ENCODE measurements at places on chromosomes 7 and 10.

GRCh38 chr7:55099821-55100543 lies 81.2 kb downstream of the EGFR start:
- DNase-seq = no peak

DNA sequence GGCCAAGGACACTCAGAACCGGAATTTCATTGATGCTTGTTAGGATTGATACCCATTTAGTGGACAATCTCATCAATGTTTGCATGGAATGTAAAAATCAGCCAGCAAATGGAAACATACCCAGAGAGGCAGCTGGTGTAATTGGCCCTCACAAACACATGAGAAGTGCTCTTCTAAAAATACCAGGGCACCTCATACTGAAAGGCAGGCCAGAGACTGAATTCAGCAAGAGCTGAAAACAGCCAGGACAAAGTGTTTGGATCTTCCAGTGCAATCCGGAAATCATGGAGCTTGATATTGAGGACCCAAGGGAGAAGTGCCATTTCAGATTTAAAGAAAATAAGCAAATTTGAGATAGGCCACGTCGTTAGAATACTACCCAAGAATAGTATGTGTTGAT lies 498.6 kb downstream of the GALNT17 start:
- DNase-seq = no peak

DNA sequence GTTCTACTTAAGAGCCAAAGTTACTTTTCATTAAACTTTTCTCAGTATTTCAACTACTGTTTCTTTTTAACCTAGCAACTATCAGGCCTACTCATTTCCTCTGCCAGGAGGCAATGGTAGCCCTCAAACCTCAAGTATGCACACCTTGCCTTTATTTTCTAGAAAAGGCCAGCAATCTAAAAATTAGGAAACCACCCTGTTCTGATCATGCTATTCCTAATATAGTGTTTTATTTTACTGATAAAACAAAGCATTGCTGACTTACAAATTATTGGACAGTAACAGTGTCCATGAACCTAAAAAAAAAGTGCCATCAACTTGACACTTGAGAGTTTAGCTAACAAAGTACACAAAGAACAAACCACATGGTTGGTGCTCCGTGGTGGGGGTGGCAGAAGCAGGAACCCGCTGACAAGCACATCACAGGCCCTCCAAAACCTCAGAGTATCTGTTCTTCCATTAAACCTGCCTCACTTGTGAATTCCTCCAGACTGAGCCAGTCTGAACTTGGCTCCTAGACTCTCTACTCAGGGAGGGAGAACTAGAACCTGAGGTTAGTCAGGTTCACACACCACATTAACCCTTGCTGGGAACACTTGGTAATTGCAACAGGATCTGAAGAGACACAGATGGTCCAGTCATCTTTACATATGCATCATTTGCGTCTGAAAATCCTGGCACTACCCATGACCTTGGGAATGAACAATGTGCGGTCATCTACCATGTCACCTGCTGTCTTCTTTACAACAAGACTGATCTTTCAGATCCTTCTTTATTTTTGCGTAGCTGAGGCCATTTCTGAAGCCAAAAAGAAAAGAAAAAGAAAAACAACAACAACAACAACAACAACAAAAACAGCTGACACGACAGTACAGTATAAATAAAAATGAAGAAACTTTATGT lies 31.9 kb downstream of the PIP4K2A start:
- DNase-seq = peak; percentile 75

DNA sequence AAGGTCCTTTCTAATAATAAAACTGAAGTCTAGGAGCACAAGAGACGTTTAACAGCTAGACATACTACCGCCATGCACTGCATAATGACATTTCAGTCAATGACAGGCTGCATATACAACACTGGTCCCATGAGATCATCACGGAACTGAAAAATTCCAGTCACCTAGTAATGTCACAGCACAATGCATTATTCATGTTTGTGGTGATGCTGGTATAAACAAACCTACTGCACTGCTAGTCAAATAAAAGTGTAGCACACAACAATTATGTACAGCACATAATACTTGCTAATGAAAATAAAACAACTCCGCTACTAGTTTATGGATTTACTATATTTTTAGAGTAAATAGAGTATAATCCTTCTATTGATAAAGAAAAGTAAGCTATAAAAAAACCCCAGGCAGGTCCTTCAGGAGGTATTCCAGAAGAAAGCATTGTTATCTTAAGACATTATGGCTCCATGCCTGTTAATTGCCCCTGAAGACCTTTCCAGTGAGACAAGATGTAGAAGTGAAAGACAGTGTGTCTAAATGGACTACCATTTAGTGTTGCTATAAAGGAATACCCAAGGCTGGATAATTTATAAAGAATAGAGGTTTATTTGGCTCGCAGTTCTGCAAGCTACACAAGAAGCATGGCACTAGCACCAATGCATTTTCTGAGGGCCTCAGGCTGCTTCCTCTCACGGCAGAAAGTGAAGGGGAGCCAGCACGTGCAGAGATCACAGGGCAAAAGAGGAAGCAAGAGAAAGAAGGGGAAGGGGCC lies 47.1 kb downstream of the HIBADH start:
- no peak for DNase-seq

- DNase-seq = no peak
Measured at GRCh38 chr10:97204826-97205679, 19.3 kb upstream of the SLIT1 start.

DNA sequence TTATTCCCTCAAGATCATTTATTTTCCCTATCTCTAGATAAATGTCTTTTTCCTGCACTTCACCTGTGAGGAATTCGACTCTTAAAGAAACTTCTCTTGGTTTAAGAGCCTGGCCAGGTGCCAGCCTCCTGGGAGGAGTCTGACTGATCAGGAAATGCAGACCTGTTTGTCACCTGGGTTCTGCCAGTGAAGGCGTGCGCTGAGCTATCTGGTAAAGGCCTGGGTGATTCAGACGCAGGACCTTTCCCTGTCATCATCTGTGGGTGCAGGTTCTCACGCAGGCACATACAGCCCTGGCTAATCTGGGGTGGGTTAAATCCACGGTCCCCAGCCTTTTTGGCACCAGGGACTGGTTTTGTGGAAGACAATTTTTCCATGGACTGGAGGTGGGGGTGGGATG lies 65.3 kb upstream of the AQP1 start:
- no peak for DNase-seq

DNA sequence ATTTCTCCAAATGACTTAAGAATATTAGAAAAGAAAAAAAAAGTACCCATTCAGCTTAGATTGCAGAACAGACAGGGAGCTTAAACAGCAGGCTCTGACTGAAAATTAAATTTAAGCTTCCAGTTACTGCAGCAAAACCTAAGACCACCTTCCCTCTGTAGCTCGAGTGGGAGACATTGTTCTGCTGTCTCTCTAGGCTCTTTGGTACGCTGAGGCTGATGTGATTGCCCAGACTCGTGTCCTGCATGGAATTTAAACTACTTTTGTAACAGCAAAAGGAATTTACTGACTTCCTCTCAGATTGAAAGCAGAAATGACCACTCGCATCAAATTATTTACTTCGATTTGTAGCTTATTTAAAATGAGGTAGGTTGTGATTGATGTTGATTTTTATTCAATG lies 124.6 kb downstream of the LRRTM3 start:
- DNase-seq = no peak

- DNase-seq = no peak
Measured at GRCh38 chr10:124992462-124993344, 50.8 kb downstream of the ZRANB1 start.

DNA sequence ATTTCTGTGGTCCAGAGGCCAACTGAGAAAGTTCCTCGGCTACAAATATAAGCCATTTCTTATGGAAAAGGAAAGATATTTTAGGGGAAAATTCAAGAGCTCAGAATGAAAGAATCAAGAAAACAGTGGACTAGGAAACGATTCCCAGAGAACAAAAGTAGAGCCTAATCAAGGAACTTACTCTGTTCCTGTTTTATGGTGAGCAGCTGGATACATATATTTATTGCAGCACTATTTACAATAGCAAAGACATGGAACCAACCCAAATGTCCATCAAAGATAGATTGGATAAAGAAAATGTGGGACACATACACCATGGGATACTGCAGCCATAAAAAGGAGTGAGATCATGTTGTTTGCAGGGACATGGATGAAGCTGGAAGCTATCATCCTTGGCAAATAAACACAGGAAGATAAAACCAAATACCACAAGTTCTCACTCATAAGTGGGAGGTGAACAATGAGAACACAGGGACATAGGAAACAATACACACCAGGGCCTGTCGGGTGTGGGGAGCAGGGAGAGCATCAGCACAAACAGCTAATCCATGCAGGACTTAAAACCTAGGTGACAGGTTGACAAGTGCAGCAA lies 298.7 kb downstream of the THSD7A start:
- DNase-seq = no peak
